ENCODE measurements at places on chromosomes 1 and 21. TPM values are rescaled to one million over a fixed set of nuclear protein-coding genes. Genes with fewer than 3 reads are reported as not detected.

The HMGCS2 gene
- total RNA-seq, result not detected

The PGLYRP3 gene
- not detected for total RNA-seq

The SPAG17 gene
- not detected for total RNA-seq

The CRNN gene
- total RNA-seq, result not detected

The OR10Z1 gene
- not detected for total RNA-seq

The KRTAP10-6 gene
- total RNA-seq, result not detected

The EVA1C gene
- total RNA-seq, result 8.9 TPM

The NCMAP gene
- 0.76 TPM for total RNA-seq

- no peak overlapping the region for H3K27ac ChIP-seq
- H3K36me3 ChIP-seq, result peaks cover 5% of the 10 kb centered on the region
- H3K4me3 ChIP-seq, result no peak overlapping the region
- DNase-seq, result peak; percentile 29
- H3K27me3 ChIP-seq, result peaks cover 1% of the 10 kb centered on the region
These were observed 4.8 kb downstream of the TCHH start for GRCh38 chr1:152110365-152110859.

GRCh38 chr1:145961425-145962156 lies 2.8 kb downstream of the ANKRD34A start:
- no peak overlapping the region for H3K27ac ChIP-seq
- peaks cover 4% of the 10 kb centered on the region for H3K36me3 ChIP-seq
- H3K27me3 ChIP-seq, result no peaks in the 10 kb centered on the region
- peaks cover 61% of the 10 kb centered on the region for H3K4me1 ChIP-seq
- peak; percentile 66 for DNase-seq

DNA sequence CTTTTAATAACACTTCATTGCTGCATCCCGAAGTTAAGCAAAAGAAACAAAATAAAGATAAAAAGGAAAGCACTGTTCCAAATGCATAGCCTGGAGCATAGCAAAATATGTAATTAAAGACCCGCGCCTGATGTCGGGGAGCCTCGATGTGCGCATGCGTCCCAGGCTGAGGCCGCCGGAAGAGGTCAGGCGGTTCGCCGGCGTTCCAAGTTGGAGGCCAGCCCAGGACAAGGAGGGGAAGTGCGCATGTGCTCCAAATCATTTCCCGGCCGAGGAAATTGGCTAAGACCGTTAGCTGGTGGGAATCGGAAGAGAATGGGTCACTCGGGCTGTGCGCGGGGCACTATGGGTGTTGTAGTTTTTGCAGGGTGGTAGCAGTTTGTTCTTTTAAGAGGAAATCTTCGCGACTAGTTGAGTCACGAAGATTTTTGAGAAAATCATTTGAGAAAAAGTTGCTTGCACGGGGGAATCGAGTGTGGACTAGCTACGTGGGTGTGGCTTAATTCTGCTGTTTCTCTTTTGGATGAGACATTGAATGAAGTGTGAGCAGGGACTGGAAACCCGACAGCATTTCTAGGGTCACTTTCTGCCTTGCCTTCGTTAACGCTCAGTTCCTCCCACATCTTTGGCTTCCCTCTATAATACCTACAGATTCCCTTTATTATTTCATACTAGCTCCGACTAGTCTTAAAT lies 31.0 kb upstream of the CD1D start:
- peak; percentile 77 for DNase-seq
- peaks cover 7% of the 10 kb centered on the region for H3K27me3 ChIP-seq
- peaks cover 36% of the 10 kb centered on the region for H3K4me1 ChIP-seq
- peak overlapping the region; percentile 93 for H3K4me3 ChIP-seq
- peak overlapping the region; percentile 87 for H3K27ac ChIP-seq
- no peaks in the 10 kb centered on the region for H3K36me3 ChIP-seq

GRCh38 chr1:11188381-11188780 lies 774 bp upstream of the ANGPTL7 start:
- peak overlapping the region; percentile 65 for H3K27ac ChIP-seq
- no peaks in the 10 kb centered on the region for H3K27me3 ChIP-seq
- no peak overlapping the region for H3K4me3 ChIP-seq
- H3K4me1 ChIP-seq, result no peaks in the 10 kb centered on the region

- H3K27me3 ChIP-seq, result no peaks in the 10 kb centered on the region
- DNase-seq, result no peak
These were observed 73.6 kb downstream of the ZNF281 start for GRCh38 chr1:200336101-200336845.

DNA sequence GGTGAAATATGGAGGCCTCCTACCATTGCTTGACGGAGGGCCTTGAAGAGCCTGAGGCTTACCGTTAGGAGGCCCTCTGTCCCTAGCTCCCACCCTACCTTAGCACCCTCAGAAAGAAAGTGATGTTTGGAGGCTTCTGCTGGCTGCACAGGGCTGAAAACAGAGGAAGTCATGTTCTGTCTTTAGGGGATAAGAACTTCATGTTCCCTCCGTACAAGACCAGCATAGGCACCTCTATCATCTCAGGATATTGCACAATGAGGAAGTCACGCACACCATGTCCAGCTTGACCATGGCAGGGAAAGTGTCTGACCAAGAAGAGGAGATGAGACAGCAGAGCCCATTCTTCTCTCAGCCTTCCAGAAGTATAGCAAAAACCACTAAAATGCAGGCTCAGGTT lies 13.8 kb downstream of the ADORA3 start:
- DNase-seq, result no peak
- H3K4me1 ChIP-seq, result peaks cover 8% of the 10 kb centered on the region
- H3K27ac ChIP-seq, result no peak overlapping the region
- H3K27me3 ChIP-seq, result no peaks in the 10 kb centered on the region

DNA sequence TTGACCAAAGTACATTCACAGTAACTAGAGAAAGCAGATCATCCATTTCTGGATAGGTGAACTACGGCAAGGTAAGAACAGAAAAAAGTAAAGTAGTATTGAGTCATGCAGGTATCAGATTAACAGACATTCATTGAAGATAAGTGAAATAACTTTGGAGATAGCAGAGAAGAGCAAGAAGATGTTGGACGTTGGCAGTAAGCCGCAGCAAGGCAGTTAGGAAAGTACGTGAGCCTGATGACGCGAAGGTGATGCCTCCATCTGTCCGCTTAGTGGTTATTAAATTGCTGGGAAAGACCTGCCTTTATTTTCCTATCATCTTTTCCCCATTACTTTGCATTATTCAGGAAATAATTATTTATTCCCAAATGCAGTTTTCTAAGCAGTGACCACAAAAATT lies 24.9 kb upstream of the KIAA1614 start:
- no peak for DNase-seq
- H3K4me3 ChIP-seq, result no peak overlapping the region
- H3K4me1 ChIP-seq, result no peaks in the 10 kb centered on the region
- H3K27ac ChIP-seq, result no peak overlapping the region
- peaks cover 2% of the 10 kb centered on the region for H3K36me3 ChIP-seq

DNA sequence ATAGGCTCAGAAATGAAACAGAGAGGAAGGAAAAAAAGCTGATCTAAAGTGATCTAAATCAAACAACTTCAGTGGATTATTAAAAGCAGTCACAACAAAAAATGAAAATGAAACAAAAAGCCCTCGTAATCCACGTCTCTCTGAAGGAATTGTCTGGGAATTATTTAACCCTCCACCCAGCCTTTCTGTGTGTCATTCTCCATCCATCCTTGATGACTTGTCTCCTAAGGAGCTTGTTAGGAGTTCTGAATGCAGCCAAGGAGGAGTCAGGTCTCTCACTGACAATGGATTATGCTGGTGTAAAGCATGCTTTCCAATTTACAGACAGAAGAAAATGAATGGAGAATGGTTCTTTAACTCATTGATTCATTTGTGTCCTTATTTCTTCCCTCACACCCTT lies 359.3 kb upstream of the RUNX1 start:
- no peak for DNase-seq
- H3K4me1 ChIP-seq, result peaks cover 11% of the 10 kb centered on the region
- peak overlapping the region; percentile 26 for H3K4me3 ChIP-seq
- peaks cover 6% of the 10 kb centered on the region for H3K27me3 ChIP-seq
- no peaks in the 10 kb centered on the region for H3K36me3 ChIP-seq
- no peak overlapping the region for H3K27ac ChIP-seq

DNA sequence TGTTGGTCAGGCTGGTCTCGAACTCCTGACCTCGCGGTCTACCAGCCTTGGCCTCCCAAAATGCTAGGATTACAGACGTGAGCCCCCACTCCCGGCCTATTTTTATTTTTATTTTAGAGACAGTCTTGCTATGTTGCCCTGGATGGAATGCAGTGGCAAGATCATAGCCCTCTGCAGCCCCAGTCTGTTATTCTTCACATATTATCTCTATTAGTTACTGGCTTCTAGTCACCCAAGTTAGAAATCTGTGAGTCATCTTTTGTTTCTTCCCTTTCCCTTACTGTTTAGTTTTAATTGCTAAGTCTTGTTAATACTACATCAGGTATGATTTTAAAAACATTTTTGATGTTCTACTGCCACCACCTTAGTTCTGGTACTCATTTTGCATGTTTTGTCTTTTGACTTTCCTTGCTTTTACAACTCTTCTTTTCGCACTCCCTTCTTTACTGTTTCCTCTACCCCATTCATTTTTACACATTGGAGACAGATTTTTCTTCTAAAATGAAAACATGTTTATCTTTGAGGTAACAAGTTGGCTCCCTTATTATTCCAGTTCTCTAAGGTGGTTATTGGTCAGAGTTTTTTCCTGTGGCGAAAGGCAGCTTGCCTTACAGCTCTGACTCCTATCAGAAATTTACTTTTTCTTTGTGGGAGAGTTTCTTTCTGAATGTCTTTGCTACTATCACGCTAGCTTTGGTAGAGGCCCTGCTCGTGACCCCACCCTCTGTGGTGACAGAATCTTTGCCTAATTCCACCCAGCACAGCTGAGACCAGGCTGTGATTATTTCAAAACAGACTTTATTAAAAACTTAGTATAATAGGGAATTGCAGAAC lies 19.5 kb downstream of the ZMYM4 start:
- H3K27ac ChIP-seq, result peak overlapping the region; percentile 97
- peaks cover 41% of the 10 kb centered on the region for H3K4me1 ChIP-seq
- peaks cover 11% of the 10 kb centered on the region for H3K36me3 ChIP-seq
- no peak for DNase-seq

All from activated T-cell treated with anti-CD3 and anti-CD28 coated beads, Interleukin-2, amount 50 U/mL, for 72 hours (primary cell).